EH (cell line): ENCODE measurements at places on chromosomes 3 and 15.

DNA sequence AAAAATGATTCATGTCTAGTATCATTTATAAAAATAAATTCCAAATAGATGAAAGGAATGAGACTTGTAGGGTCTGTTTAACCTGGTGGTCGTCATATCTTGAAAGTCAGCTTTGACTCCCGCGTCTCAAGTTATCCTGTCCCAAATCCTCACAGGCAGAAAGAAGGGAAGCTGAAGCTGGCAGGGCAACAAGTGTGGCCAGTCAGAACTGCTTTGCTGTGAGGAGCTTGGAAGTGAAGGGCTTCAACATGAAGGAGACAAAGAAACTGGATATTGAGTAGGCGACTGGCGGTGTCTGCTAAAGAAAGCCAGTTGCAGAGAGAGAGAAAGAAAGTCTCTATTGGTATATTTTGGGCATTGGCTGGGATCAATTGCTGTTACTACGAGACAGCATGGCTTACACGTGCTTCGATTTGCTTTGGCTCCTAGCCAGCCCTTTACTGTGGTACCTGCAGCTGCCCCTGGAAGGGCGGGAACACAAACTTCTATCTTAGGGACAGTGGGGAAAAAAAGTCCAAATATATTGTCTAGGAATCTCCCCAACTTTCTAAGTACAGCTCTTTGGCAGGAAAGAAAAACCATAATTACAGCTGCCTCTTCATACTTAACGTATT is 107.2 kb downstream of the CHST2 start:
- no peak for DNase-seq

GRCh38 chr3:177665122-177665808 is 468.0 kb upstream of the TBL1XR1 start:
- DNase-seq: peak; percentile 57

- DNase-seq: no peak
These were observed 393 bp upstream of the CPNE9 start for GRCh38 chr3:9703240-9703639.

- peak; percentile 49 for DNase-seq
These were observed 11.2 kb downstream of the CDCP1 start for GRCh38 chr3:45134758-45135521.

GRCh38 chr15:63374686-63375520 is 6.7 kb downstream of the CA12 start:
- DNase-seq: peak; percentile 80

GRCh38 chr3:100546020-100546744 is 53.8 kb downstream of the TMEM45A start:
- DNase-seq: no peak

DNA sequence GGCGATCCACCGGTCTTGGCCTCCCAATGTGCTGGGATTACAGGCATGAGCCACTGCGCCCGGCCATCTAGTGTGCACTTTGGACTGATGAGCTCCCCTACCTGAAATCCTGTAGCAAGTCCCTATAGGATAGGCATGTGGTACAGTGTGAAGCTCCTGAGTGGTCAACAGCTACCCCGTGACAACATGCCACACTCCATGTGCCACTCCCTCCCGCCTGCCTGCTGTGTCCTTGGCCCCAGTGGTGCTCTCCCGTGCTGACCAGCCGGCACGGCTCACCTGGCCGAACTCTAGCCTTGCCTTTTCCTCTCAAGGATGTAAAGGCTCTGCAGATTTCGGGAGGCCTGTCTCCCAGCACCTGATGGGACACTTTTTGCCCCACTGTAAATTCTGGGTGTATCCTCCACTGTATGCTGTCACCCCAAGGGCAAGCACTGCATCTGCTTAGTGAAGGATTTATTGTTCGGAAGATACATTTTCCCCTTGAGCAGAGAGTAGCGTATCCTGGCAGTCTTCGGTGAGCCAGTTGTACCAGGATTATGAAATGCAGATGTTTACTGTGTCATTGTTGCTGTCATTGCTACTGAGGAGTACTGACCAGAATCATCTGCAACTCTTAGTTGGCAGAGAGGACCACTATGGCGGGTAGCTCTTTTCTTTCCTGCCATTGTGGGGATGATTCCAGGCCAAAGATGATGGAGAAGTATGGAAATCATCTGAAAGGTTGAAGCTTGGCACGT is 64.7 kb downstream of the IGF1R start:
- DNase-seq: no peak

GRCh38 chr3:166209701-166210100 is 372.5 kb upstream of the BCHE start:
- no peak for DNase-seq

GRCh38 chr15:64582202-64582601 is 121.8 kb downstream of the ZNF609 start:
- DNase-seq: no peak

DNA sequence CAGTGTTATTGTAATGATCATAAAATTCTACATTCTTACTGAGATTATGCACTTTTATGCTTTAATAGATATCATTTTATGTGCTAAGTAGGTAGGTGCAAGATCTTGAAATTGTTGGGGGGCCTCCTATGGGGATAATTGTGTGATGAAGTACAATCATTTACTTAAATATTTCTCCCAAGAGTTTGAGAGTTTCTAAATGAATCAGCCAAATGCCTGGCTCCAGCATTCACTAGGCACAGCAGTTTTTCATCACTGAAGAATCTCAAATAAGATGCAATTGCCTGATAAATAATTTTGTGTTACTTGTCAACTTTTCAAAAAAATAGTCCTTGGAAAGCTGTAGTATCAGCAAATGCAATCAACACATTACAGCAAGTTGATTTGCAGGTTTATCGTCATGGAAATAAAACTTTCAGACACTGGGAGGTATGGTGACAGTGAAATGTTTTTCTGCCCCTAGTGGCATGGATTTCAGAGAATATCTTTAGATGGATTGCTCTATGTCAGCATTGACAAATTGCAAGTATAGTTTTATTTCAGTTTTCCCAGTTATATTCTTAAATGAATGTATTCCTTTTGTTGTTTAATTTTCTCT is 167.1 kb downstream of the NEK11 start:
- no peak for DNase-seq

DNA sequence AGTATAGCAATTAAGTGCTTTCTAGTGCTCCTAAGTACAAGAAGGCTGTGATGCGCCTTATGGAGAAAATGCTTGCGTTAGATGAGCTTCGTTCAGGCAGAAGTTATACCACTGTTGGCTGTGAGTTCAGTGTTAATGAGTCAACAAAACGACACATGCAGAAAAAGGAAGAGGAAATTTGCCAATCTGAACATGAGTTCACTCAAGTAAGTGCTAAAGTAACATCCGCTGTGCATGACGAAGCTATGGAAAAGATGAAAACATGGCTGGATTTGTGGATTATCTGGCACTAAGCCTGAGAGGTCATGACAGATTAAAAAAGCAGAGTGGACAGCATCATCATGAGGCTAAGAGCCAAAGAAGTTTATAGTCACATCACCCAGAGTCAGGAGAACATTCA is 36.9 kb downstream of the SH3BP5 start:
- no peak for DNase-seq

- DNase-seq: peak; percentile 13
These were observed 72.9 kb downstream of the CLASP2 start for GRCh38 chr3:33645060-33645647.

DNA sequence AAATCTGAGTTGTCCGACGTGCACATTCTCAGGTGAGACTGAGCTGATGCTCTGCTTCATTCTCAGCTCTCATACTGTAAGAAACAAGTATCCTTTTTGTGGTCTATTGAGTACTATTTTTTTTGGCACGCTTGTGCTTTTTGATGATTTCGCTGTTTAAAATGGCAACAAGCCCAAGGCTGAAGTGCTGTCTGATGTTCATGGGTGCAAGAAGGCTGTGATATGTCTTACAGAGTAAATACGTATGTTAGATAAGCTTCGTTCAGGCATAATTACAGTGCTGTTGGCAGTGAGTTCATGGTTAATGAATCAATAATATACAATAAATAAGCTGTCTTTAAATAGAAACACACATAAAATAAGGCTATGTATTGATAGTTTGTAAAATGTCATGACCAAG is 27.2 kb downstream of the AQR start:
- DNase-seq: peak; percentile 39

- DNase-seq: no peak
These were observed 3.6 kb downstream of the POU1F1 start for GRCh38 chr3:87272718-87273341.

DNA sequence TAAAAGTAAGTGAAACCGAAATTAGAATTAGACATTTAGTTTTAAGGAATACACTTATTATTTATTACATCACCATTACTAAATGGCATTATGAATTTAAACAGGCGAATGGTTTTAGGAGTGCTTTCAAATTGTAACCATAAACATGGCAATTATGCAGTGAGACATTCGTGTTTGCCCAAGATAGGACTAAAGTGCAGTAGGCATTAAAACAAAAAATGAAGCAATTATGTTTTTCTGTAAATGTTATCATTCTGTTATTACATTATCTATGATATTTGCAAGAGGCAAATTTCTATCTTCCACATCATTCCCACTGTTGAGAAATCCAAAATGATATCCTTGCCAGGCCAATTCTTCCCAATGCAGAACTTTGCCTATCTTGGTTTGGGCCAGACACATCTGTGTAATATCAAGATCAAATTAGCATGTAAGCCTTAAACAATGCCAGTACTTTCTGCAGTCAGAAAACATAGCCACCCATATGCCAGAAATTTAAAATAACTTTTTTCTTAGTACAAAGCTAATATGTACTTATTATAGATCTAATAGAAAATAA is 156.9 kb downstream of the ATP8B4 start:
- DNase-seq: no peak

DNA sequence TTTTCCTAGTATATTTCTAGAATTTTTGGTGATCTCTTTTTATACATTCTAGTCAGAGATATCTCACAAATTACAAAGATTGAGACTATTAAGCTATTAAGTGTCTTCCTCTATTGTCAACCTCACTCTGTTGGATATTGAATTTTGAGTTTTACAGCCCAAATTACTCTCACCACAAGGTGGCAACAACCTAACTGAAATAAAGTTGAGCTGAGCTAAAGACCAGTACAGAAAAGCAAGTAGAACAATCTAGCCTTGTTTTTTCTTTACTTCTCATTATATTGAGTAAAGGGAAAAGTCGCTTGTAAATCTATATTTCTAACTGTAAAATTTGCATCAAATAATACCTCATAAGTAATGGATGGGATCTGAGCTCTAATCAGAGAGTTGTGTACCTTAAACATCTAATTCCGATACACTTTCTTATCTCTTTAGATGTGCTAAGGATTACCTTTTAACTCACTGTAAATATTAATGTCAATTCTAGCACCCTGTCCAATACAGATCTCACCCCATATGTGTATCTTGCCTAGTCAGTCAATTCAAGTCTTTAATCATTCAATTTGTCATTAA is 13.6 kb upstream of the COMMD2 start:
- DNase-seq: peak; percentile 58

- DNase-seq: no peak
These were observed 1061.9 kb downstream of the FHIT start for GRCh38 chr3:60189304-60189703.

- DNase-seq: no peak
These were observed 95.2 kb upstream of the PLCL2 start for GRCh38 chr3:16789344-16790120.

- no peak for DNase-seq
These were observed 167.5 kb upstream of the HES1 start for GRCh38 chr3:193968380-193968974.
